Tibial nerve (tissue), 4 donors: ENCODE measurements at places on chromosomes 16 and 17. TPM values are rescaled to one million over a fixed set of nuclear protein-coding genes. Genes with fewer than 3 reads are reported as not detected.

WNT3 gene
- 0.21 TPM for total RNA-seq

GDPD3 gene
- 4.1 TPM for total RNA-seq

DNA sequence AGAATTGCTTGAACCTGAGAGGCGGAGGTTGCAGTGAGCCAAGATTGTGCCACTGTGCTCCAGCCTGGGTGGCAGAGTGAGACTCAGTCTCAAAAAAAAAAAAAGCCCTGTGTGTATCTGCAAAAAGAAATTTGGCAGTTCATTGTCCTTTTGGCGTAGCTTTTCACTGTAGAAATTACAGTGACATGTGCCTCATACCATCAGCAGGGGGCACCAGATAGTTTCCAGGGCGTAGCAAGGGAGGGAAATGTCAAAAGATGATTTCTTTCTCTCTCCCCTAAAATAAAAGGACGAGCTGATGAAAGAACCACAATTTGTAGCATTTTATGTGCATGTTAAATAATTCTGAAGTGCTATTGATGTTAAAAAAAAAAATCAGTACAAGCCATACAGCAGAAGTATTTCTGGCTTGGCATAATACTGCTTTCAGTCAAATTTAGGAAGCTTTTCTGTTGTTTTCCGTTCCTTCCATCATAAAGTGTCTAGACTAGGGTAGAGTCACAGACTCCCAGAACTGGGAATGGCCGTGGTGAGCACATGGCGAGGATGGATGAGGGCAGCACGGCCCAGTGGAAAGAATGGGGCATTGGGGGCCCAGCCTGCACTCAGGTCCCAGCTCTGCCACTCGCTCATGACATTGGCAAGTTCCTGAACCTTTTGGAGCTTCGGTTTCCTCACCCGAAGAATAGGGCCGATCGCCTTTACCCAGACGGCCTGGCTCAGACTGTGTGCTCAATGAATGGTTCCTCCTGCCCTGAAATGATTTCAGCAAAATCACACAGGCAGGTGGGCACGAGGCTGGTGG is 59.8 kb upstream of the RPH3AL start:
- peak; percentile 22 for DNase-seq

- DNase-seq = no peak
These were observed 184.4 kb downstream of the SNX29 start for GRCh38 chr16:12160815-12161550.

DNA sequence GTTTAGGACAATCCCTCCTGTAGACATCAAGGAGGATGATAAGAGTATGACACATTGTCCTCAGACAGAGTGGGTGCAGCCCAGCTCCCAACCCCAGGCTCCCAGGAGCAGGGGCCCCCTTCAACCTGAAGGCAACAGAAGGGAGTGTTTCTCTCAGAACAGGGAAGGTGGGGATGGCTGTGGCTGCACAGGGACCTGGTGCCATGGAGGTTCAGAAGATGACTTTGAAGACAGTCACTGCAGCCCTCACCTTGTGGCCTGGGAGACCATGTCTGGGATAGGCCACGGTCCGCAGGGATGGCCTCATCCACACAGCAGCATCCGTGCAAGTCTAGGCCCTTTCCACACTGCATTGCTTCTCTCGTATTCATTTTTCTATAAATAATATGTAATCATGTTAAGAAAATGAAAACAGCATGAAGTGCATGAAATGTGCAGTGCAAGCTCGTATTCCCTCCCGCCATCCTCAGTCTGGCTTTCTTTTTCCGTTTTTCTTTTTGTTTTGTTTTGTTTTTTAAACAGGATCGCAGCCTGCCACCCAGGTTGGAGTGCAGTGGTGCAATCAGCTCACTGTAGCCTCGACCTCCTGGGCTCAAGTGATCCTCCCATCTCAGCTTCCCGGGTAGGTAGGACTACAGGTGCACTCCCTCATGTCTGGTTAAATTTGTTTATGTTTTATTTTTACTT is 71.1 kb downstream of the METRNL start:
- DNase-seq = no peak

- no peak for DNase-seq
These were observed 36.5 kb downstream of the GSG1L start for GRCh38 chr16:28027055-28027454.

- no peak for DNase-seq
These were observed 1.5 kb downstream of the SLC16A6 start for GRCh38 chr17:68289473-68289872.
